CD4-positive, alpha-beta T cell (primary cell): ENCODE measurements at places on chromosomes 16 and 17. TPM values are rescaled to one million over a fixed set of nuclear protein-coding genes. Genes with fewer than 3 reads are reported as not detected.

- no peak for DNase-seq
Observed at GRCh38 chr17:57289613-57290012, 33.3 kb downstream of the MSI2 start.

DNA sequence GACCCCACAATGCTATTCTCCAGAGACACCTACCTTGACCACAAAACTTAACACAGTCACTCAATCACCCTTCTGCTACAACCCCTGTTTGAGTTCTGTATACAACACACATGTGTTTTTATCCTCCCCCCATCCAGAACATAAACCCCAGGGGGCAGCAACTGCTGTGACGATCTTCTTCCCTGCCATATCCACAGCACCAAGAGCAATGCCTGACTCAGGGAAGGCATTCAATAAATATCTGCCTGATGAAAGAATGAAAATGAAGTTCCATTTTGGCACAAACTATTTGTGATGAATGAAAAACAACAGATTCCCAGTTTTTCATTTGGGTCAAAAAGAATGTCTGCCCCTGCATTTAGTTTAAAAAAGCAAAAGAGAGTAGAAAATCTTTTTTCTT lies 27.0 kb downstream of the ASIC2 start:
- DNase-seq: no peak

DNA sequence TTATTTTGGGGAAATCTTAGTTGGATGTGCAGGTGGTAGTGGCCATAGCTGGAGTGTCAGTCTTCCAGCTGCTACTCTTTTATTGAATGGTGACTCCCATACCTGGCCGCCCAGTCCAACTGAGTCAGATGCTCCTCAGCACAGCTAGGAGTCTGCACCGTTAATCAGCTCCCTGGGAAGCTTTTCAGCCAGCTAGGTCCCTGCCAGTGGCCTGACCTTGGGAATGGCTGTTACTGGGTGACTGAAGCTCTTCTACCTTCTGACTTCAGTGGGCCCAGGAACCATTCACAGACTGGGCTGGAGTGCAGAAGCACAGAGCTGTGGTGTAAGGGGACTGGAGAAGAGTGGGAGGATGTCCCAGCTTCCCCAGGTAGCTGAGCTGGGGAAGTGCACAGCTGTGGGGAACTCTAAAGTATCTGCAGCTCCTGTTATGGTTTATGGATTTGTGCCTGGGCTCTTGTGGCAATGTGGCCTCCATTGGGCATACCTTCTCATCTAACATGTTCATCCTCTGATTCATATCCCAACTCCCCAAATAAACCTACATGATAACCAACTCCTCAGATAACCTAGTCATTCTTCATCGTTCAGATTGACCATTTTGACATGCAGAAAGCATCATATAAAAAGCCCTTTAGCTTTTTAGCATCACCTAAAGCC lies 14.0 kb downstream of the ALKBH5 start:
- DNase-seq: no peak

GRCh38 chr16:17773698-17774101 lies 302.9 kb upstream of the XYLT1 start:
- no peak for DNase-seq

DNA sequence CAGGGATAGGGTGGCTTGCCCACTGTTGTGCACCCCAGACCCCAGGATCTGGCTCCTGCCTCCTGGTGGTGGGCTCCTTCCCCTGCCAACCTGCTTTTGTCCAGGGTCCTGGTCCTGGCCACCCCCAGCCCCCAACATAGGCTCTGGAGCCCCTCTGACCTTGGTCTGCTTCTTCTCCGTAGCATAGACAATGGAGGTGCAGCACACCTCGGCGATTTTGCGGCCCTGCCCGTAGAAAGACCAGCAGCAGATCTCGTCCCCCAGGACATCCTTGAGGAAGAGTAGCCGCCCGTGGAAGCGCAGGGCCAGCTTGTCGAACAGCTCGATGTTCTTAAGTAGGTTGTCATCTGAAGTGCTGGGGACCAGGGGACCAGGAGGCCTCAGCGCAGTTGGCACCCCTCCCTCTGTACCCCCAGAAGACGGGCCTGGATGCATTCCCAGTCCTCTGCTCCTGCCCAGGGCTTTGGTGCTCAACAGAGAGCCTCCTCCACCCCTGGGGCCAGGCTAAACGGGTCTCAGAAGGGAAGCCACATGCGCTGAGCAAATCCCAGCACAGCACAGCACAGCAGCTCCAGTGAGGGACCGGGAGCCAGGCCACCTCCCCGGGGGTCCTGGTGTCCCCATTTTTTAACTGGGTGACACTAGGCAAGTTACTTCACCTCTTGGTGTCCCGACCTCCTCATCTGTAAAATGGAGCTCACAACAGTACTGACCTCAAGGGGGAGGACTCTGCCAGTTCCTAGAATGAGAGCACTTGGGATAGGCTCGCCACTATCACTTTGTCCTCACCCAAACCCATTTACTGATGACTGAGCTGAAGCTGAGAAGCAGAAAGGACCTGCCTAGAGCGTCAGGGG lies 10.8 kb downstream of the ASPHD1 start:
- no peak for DNase-seq

The SLC5A2 gene
- 4.1 TPM for total RNA-seq

GRCh38 chr16:57203451-57203850 lies 17.3 kb downstream of the RSPRY1 start:
- no peak for DNase-seq

- no peak for DNase-seq
Observed at GRCh38 chr16:8874388-8874787, 5.6 kb upstream of the CARHSP1 start.

The FSCN2 gene
- total RNA-seq: 1.0 TPM

DNA sequence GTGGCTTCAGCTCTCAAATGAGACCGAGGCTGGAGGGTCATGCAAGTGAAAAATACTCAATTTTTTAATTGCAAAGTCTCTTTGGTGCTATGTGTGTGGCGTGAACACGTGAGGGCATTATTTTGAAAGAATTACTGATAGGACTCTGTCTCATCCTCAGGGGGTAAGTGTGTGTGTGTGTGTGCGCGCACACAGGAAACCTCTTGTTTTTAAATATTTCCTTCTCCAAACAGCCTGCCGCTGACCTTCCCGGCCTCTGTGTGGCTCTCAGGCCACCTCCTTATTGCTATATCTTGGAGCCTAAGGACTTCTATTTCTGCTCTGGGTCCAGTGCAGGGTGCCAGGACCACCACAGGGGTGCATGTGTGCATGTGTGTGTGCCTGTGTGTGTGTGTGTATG lies 99.7 kb downstream of the CMIP start:
- no peak for DNase-seq

The PABPN1L gene
- total RNA-seq: not detected

- no peak for DNase-seq
Observed at GRCh38 chr16:84800158-84800978, 19.4 kb upstream of the CRISPLD2 start.

The ETV4 gene
- not detected for total RNA-seq

The CYTH1 gene
- total RNA-seq: 521 TPM

GRCh38 chr17:71985111-71986039 lies 135.4 kb upstream of the SOX9 start:
- no peak for DNase-seq

GRCh38 chr17:9676820-9677310 lies 31.5 kb downstream of the USP43 start:
- DNase-seq: no peak

GRCh38 chr17:62110923-62111484 lies 45.9 kb upstream of the MED13 start:
- no peak for DNase-seq

DNA sequence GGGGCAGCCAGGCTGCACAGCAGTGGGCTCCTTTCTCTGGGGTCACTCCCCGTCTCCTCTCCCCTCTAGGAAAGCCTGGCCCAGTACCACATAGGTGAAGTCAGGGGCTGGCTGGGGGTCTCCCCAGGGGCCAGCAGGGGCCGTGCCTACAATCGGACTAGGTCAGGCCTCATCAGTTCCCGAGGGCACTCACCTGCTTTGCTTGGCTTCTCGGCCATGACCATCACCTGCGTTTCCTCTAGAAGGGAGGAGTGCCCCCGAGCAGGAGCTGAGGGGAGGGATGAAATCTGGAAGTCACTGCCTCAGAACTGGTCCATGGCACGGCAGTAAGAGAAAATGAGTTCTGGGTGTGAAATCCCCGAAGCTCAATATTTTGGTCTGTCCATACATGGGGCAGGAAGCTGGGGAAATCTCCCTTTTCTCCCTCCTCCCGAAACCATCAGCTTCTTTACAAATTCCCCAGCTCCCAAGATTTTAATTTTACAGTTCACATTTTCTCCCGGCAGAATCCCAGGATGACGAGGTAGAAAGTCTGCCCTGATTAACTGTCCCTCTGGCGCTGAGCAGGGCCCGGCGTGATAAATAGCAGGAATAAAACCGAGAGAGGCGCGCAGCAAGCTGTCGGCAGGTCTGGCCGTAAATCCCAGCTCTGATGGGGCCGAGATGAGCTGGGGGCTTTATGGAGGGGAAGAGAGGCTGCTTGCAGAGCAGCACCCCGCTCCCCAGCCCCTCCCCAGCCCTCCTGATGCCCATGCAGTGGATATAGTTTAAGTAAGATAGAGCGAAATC lies 172.1 kb downstream of the RBFOX3 start:
- no peak for DNase-seq

DNA sequence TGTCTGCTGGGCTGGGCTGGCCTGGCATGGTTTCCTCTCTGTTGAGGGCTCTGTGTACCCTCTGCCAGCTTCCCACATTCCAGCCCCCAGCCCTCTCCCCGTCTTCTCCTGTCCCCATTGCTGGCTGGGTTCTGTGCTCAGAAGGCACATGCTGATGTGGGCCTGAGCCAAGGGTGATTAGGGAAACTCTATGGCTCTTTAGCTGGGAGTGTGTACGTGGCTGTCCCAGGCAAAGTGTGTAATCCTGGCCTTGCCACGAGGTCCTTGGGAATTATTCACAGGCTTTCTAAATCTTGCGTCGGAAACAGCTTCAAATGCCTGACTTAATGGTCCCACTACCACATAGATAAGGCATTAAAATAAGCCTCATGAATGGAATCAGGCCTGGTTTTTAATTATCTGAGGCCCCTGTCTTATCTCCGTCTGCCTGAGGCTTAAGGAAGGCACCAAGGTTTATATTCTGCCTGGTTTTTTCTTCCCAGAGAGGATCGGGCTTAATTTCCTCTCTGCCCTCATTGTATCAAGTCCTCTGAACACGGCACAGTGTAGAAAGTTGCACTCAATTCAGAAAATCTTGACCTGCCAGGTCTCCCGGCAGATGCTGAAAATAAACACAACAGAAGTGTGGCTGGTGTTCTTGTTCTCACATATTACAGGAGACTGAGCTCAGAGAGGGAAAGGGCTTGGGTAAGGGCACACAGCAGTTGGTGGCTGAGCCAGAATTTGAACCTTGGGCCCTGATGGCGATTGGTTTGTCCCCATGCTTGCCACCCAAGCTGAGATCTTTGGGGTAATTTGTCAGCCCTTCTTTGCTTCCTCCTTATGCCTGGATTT lies 52.9 kb upstream of the LGALS9 start:
- no peak for DNase-seq

DNA sequence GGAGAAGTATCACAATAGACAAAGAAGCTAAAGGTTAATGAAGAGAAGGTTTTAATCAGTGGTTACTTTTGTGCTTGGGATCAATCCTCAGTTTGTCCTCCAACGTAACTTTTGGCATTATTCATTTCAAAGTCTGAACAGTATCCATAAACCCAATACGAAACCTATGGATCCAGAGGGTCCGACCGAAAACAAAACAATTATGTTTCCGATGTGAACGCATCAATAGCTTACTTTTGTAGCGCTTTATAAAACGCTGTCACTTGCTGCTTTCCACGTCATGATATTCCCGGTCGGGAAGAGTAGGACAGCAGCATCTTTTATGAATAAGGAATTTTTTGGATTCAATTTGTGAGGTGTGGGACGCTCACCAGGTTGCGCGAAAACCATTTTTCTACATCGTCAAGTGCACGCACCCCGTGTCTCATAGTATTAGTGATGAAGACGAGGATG lies 383.8 kb downstream of the ZFHX3 start:
- no peak for DNase-seq

GRCh38 chr16:68369168-68369567 lies 58.3 kb downstream of the PRMT7 start:
- no peak for DNase-seq

DNA sequence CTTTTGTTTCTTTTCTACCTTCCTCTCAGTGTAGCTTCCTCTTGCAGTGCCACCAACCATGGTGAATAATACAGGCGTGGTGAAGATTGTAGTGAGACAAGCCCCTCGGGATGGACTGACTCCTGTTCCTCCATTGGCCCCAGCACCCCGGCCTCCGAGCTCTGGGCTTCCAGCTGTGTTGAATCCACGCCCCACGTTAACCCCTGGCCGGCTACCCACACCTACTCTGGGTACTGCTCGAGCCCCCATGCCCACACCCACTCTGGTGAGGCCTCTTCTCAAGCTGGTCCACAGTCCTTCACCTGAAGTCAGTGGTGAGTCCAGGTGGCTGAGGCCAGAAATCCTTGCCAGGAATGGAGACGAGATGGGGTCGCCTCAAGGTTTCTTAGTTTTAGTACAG lies 23.9 kb downstream of the SRCAP start:
- no peak for DNase-seq

DNA sequence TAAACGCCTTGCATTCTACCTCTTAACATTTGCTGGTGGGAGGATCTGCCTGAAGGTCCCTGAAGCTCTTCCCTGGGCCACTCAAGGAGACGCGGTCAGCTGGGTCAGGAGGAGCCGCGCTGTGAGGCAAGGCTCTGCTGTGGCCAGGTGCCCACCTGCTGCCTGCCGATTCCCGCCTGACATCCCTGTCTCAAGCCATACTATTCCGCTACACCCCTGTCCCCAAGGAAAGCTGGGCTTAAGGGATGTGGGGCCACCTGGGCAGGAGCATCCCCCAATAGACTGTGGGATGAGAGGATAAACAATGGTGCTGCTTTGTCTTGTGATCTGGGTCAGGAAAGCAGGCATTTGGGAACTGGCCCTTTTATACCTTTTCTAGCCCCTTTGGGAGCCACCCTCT lies 5.1 kb downstream of the TPPP3 start:
- DNase-seq: no peak

- no peak for DNase-seq
Observed at GRCh38 chr17:65553009-65553645, 8.3 kb downstream of the AXIN2 start.

GRCh38 chr16:46658925-46659324 lies 30.1 kb downstream of the VPS35 start:
- DNase-seq: no peak

DNA sequence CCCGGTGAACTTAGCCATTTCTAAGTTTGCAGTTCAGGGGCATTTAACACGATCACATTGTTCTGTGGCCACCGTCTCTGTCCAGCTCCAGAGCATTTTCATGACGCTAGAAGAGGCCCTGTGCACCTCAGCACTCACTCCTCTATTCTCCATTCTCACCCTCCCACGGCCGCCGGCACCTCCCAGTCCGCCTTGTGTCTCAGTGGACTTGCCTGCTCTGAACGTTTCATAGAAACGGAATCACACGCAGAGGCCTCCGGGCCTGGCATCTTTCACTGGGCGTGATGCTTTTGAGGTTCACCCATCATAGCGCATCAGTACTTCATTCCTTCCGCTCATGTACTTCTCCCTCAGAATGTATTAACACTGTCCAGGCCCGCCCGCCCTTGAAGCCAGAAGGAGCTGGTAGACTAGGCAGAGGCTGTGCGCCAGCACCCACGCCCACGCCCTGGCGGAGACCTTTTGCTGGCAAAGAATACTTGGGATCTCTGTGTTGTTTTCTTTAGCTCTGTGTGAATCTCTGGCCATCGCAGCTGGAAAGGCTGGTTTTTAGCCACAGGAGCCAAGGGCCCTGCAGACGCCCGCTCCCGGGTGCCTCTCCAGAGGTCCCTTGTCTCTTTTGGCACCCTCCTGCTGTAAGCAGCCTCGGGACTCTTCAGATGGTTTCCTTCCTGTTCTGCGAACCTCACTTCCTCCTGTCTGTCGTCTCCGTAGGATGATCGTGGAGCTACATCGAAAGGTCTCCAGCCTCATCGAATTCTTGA lies 23.4 kb upstream of the JPT2 start:
- DNase-seq: no peak

GRCh38 chr17:44317545-44317944 lies 7.1 kb downstream of the SLC25A39 start:
- no peak for DNase-seq
